ENCODE measurements at places on chromosomes 1 and 21.
A peak's percentile ranks its signal among the peaks of the same experiment; 100 is the strongest.

DNA sequence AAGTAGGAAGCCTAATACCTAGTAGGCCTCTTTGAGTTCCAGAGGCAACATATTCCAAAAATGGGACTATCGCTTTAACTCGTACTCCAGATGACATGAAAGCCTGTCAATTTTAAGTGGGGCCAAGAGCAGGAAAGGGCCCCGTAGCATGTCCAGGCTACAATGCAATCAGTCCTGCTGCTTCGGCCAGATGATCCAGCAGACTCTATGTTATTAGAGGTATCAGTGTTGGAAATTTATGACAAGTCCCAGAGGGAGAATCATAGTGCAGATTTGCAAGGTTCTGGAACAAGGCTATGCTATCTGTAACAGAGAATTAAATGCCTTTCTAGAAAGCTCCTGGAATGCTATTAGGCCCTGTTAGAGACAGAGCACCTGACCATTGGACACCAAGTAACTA is 56.7 kb upstream of the SRP9 start:
- no peaks in the 10 kb centered on the region for H3K36me3 ChIP-seq
- peaks cover 2% of the 10 kb centered on the region for H3K27me3 ChIP-seq
- no peak overlapping the region for H3K27ac ChIP-seq
- H3K4me1 ChIP-seq, result no peaks in the 10 kb centered on the region
- H3K4me3 ChIP-seq, result no peak overlapping the region
- DNase-seq, result no peak

- DNase-seq, result no peak
- no peak overlapping the region for H3K27ac ChIP-seq
- H3K4me3 ChIP-seq, result no peak overlapping the region
- no peaks in the 10 kb centered on the region for H3K27me3 ChIP-seq
Observed at GRCh38 chr1:178189814-178190213, 95.9 kb downstream of the RASAL2 start.

- H3K4me3 ChIP-seq, result no peak overlapping the region
- no peak overlapping the region for H3K27ac ChIP-seq
- H3K4me1 ChIP-seq, result no peaks in the 10 kb centered on the region
- peaks cover 9% of the 10 kb centered on the region for H3K27me3 ChIP-seq
- no peaks in the 10 kb centered on the region for H3K36me3 ChIP-seq
- DNase-seq, result no peak
Observed at GRCh38 chr1:213523781-213524398, 463.9 kb upstream of the PROX1 start.

DNA sequence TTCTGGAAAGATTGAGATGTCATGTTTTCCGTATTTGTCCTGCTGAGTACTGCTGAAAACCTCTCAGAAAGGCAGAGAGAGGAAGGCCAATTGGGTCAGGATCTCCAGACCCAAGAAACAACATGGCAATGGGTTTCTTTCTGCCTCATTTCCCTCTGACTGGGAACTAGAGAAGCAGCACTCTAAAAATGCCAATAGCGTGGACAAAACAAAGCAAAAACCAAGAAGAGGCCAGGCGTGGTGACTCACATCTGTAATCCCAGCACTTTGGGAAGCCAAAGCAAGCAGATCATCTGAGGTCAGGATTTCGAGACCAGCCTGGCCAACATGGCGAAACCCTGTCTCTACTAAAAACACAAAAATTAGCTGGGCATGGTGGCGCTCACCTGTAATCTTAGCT is 18.3 kb downstream of the TNFRSF9 start:
- H3K4me3 ChIP-seq, result no peak overlapping the region
- no peak overlapping the region for H3K27ac ChIP-seq
- peaks cover 6% of the 10 kb centered on the region for H3K4me1 ChIP-seq
- no peaks in the 10 kb centered on the region for H3K27me3 ChIP-seq

DNA sequence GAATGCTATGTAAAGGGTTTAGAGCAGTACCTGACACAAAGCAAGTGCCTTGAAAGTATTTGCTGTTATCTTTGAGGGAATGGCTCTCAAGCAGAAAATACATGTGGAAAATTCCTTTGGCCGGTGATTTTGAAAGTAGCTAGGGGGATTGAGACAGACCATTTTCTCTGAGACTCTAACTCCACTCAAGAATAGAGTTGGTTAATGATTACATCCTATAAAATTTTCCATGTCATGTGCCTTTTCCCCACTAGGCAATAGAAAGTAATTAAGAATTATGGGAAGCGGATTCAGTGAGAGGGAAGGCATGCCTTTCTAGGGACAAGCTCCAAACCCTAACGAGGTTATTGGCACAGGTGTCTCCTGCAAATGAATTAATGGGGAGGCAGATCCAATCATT is 276.0 kb downstream of the GPATCH2 start:
- H3K27me3 ChIP-seq, result no peaks in the 10 kb centered on the region
- H3K36me3 ChIP-seq, result no peaks in the 10 kb centered on the region
- no peak for DNase-seq

DNA sequence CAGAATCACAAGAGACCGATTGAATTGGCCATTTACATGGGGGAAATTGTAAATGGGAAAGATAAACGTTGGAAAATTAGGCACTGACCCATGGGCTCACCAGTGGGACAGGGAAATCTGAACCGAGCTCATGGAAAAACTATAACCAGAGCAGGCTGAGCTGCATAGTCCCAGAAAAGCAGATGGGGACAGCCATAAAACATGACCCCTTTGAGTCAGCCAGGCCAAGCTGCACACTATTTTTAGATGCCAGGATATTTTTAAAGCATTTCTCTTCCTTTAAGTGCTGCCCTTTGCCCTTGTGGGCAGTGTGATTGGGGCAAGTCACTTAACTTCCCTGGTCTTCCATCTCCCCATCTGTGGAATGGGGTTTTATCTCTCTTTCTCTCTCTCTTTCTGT is 184.1 kb downstream of the FOXD2 start:
- H3K27me3 ChIP-seq, result peaks cover 13% of the 10 kb centered on the region
- no peak overlapping the region for H3K27ac ChIP-seq
- no peaks in the 10 kb centered on the region for H3K36me3 ChIP-seq
- no peaks in the 10 kb centered on the region for H3K4me1 ChIP-seq
- H3K4me3 ChIP-seq, result no peak overlapping the region

GRCh38 chr1:223731133-223731770 is 18.9 kb downstream of the CAPN2 start:
- no peak overlapping the region for H3K4me3 ChIP-seq
- no peak for DNase-seq
- H3K27ac ChIP-seq, result peak overlapping the region; percentile 12
- H3K36me3 ChIP-seq, result peaks cover 66% of the 10 kb centered on the region
- H3K27me3 ChIP-seq, result no peaks in the 10 kb centered on the region
- peaks cover 53% of the 10 kb centered on the region for H3K4me1 ChIP-seq

DNA sequence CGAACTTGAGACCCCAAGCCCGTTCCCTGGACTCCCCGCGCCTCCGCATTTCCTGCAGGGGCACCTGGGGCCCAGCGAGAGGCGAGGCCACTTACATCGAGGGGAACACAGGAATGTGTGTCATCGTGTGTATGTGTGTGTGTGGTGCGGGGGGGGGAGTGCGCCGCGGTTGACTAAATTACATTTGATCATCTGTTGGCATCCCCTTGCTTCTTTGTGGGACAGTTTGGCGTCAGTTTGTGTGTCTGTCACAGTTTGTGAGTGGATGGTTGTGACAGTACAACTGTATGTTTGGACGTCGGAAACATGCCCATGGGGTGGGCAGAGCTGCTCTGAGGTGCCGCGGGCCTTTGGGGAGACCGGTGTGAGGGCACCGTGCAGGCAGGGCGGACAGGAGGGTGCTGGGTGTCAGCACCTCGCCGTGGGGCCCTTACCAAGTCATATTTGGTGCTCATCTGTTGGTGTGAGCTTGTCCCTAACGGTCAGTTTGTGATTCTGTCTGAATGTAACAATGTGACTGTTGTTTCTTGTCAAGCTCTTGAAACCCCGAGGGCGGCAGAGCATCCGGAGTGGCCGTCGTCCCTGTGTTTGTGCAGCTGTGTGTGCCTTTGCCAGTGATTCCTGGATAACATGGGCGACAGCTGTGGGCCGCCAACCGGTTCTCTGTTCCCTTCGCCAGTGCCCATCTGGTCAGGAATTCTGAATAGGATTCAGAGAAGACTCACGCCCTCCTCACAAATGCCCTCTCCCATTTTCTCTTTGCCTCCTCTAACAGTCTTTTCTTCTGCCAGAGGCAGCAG is 899 bp downstream of the OPRD1 start:
- no peak overlapping the region for H3K27ac ChIP-seq
- peaks cover 3% of the 10 kb centered on the region for H3K4me1 ChIP-seq
- no peak overlapping the region for H3K4me3 ChIP-seq
- peaks cover 89% of the 10 kb centered on the region for H3K27me3 ChIP-seq

DNA sequence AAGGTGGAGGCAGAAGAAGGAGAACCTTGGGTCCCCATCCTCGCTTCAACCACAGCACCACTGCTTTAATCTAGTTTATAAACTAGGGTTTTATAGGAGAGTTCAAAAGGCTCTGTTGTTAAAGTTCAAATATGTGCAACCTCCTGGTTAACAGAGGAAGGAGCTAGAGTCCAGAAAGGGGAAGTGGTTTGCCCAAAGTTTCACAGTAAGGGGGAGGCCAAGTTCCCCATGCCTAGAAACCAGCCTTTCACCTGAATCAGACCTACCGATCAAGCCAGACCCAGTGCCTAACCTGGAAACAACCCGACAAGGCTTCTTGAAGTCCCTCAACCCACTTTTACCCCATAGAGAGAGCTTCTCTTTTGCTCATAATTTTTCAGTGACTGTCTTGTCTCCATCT is 106.5 kb downstream of the PLPP3 start:
- H3K4me3 ChIP-seq, result no peak overlapping the region
- H3K36me3 ChIP-seq, result peaks cover 1% of the 10 kb centered on the region
- no peaks in the 10 kb centered on the region for H3K4me1 ChIP-seq
- no peak for DNase-seq
- peaks cover 20% of the 10 kb centered on the region for H3K27me3 ChIP-seq

DNA sequence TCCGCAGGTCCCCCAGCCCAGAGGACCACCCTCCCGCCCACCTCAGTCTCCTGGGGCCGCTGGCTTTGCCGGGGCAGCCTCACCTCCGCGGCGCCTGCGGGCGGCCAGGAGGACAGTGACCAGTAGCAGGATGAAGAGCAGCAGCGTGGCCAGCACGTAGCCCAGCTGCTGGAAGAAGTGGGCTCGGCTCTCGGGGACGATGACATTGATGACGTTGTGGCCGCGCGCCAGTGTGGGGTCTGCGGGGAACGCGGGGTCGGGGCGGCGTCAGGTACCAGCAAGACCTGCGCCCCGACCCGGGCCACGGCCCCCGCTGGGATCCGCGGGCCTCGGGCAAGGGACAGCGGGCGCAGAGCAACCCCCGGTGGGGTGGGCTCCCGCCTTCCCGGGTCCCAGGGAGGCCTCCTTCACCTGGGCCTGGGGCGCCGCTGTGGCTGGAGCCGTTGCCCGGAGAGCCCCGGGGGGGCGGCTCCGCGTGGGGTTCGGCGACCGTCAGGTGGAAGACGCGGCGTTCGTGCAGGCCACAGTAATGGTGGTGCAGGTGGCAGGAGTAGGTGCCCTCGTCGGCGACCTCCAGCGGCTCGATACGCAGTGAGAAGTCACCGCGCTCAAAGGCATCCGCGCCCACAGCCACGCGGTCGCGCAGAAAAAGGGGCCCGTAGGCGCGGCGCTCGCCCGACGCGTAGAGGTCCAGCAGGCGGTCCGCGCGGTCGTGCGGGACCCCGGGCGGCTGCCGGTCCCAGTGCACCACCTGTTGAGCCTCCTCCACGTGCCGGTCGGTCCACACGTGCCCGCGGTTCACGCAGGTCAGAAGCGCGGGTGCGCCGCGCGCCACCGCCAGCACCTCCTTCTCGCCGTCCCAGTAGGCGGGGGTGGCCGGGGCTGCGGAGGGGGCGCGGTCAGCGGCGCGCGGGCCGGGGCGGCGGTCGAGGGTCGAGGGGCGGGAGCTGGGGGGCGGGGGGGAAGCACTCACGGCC is 3.8 kb downstream of the MXRA8 start:
- no peak overlapping the region for H3K27ac ChIP-seq
- H3K4me1 ChIP-seq, result peaks cover 33% of the 10 kb centered on the region
- H3K4me3 ChIP-seq, result no peak overlapping the region
- peaks cover 78% of the 10 kb centered on the region for H3K27me3 ChIP-seq
- DNase-seq, result no peak
- no peaks in the 10 kb centered on the region for H3K36me3 ChIP-seq

DNA sequence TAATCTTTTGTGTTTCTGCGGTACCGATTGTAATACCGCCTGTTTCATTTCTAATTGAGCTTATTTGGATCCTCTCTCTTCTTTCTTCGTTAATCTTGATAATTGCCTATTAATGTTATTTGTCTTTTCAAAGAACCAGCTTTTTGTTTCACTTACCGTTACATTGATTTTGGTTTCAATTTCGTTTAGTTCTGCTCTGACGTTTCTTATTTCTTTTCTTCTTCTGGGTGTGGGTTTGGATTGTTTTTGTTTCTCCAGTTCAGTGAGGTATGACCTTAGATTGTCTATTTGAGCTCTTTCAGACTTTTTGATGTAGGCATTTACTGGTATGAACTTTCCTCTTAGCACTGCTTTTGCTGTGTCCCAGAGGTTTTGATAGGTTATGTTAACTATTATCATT is 9.4 kb downstream of the OR2M2 start:
- DNase-seq, result no peak
- no peak overlapping the region for H3K27ac ChIP-seq
- H3K27me3 ChIP-seq, result no peaks in the 10 kb centered on the region
- no peaks in the 10 kb centered on the region for H3K4me1 ChIP-seq
